ENCODE measurements at places on chromosomes 6 and 20. TPM values are rescaled to one million over a fixed set of nuclear protein-coding genes. Genes with fewer than 3 reads are reported as not detected.

DNA sequence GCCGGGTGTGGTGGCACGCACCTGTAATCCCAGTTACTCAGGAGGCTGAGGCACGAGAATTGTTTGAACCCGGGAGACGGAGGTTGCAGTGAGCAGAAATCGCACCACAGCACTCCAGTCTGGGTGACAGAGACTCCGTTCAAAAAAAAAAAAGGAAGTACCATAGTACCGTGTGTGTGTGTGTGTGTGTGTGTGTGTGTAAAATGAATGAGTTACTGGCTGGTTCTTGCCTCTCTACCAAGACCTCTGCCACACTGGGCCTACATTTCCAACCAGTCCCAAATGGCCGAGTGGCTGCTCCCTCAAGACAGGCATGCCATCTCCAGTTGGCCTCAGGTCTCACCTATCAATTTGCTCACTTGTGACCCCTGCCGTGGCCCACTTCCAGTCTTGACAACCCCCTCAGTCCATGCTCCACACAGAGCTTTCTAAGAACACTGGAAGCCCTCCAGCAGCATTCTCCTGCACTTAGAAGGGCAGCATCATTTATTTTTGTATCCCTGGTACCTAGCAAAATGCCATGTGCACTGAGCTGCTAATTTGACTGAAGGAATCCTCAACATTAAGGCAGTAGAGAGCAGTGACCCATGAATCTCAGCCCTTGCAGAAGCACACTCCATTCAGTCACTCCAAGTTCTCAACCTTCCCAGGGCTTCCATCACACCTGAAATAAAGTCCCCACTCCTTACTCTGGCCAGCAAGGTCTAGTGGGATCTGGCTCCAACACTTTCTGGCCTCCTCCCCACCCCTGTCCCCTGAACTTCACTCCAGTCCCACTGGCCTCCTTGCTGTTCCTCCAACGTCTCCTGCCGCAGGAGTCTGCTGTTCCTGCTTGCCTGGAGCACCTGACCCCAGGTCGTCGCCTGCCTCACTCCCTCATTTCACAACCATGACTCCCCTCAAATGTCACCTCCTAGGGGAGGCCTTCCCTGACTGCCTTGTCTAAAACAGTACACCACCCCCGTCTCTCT, 29.9 kb downstream of the COX4I2 start:
- peak overlapping the region; percentile 89 for H3K27ac ChIP-seq
- peaks cover 19% of the 10 kb centered on the region for H3K36me3 ChIP-seq
- H3K27me3 ChIP-seq, result no peaks in the 10 kb centered on the region
- H3K4me1 ChIP-seq, result peaks cover 30% of the 10 kb centered on the region
- H3K4me3 ChIP-seq, result no peak overlapping the region
- no peak for DNase-seq

GRCh38 chr20:50373674-50374286, 136.4 kb upstream of the PTPN1 start:
- DNase-seq, result no peak
- no peaks in the 10 kb centered on the region for H3K27me3 ChIP-seq

DNA sequence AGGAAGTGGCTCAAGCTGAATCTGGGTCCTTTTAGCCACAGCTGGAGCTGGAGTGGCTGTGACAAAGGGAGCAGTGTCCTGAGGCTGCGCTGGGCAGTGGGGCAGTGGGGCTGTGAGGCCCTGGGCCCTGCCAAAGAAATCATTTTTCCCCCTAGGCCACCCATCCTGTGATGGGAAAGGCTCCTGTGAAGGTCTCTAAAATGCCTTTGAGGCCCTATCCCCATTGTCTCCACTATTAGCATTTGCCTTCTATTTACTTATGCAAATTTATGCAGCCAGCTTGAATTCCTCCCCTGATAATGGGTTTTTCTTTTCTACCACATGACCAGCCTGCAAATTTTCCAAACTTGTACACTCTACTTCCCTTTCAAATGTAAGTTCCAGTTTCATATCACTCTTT, 539.2 kb downstream of the MEI4 start:
- DNase-seq, result no peak
- no peaks in the 10 kb centered on the region for H3K27me3 ChIP-seq
- H3K4me3 ChIP-seq, result no peak overlapping the region

DNA sequence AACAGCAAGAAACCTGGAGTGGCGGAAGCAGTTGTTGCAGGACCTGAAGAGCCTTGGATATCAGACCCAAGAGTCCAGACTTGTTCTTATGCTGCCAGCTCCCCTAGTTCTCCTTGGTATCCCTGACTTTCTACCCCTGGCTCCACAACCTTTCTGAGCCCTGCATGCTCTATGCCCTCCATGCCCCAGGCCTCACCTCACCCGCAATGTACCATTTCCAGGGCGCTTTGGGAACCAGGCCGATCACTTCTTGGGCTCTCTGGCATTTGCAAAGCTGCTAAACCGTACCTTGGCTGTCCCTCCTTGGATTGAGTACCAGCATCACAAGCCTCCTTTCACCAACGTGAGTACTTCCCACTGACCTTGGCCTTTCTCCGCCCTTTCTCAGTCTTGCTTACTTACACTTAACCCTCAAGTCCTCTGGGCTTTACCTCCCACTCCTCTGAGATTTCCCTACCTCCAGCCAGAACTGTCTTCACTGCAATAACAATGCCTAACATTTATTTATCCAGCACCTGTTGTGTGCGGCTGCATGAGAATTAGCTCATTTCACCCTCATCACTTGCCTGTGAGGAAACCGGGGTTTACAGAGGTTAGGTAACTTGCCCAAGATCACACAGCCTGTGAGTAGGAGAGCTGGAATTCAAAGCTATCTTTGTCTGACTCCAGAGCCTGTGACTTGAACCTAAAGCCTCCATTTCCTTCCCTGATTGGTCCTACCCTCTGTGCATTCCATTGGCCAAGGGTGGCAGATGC, 2.3 kb downstream of the POFUT1 start:
- peaks cover 26% of the 10 kb centered on the region for H3K4me1 ChIP-seq
- peaks cover 19% of the 10 kb centered on the region for H3K36me3 ChIP-seq
- no peaks in the 10 kb centered on the region for H3K27me3 ChIP-seq
- no peak overlapping the region for H3K27ac ChIP-seq

DNA sequence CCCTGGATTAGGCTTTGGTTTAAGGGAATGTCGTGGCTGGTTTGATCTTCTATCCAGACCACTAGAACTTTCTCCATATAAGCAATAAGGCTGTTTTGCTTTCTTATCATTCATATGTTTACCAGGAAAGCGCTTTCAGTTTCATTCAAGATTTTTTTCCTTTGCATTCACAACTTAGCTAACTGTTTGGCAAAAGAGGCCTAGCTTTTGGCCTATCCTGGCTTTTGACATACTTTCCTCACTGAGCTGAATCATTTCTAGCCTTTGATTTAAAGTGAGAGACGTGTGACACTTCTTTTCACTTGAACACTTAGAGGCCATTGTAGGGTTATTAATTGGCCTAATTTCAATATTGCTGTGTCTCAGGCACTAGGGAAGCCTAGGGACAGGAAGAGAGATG, 1.7 kb upstream of the FAM50B start:
- H3K4me1 ChIP-seq, result peaks cover 3% of the 10 kb centered on the region
- no peak for DNase-seq

GRCh38 chr20:50508171-50508755, 1.9 kb upstream of the PTPN1 start:
- H3K4me3 ChIP-seq, result no peak overlapping the region
- H3K4me1 ChIP-seq, result no peaks in the 10 kb centered on the region
- H3K27me3 ChIP-seq, result no peaks in the 10 kb centered on the region
- H3K36me3 ChIP-seq, result no peaks in the 10 kb centered on the region
- H3K27ac ChIP-seq, result no peak overlapping the region

DNA sequence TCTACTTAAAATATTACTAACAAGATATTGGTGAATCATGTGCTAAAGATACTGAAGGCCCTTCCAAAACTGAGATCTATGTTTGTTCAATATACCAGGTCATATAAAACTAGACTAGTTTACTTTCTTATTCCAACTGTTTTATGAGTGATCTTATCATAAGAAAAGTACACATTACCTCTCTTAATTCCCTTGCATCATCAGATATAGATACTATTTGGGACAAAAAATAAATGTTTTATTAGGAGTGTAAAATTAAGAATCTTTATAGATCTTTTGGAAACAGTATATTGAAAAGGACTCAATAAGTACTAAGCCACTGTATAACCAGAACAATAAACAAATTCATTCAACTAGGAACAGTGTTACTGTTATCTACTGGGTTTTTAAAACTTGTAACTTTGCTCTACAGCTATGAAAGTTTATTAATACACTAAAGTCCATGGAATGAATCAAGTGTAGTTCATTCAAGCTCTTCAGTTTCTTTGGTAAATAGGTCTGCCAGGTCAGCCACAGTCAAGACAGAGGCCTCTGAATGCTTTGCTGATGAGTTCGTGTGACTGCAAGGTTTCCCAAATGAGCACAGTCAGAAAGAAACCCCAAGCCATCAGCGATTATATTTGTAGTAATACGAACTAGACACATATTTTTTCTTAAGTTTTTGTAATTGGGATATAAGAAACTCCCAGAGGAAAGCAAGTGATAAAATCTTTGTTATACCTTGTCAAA, 71.8 kb upstream of the FBXO30 start:
- H3K27me3 ChIP-seq, result no peaks in the 10 kb centered on the region
- peaks cover 5% of the 10 kb centered on the region for H3K36me3 ChIP-seq
- H3K27ac ChIP-seq, result no peak overlapping the region
- no peak for DNase-seq

DNA sequence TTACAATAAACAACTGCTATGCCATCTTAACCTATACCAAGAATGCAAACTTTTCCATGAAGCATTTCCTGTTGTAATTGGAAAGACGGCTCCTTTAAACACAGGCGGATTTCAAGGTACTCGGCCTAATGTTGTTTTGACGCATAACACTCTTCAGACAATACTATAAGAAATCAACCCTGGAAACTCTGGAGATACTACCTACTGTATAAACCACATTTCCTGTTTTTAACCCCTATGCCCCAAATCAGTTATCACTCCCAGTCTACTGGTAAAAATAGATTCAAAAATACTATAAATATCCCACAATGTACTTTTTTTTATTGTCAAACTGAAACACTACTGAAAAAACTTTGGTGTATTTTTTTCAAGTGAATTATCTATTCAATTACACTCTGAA, 118.1 kb downstream of the IRF4 start:
- DNase-seq, result no peak
- no peaks in the 10 kb centered on the region for H3K4me1 ChIP-seq
- no peaks in the 10 kb centered on the region for H3K27me3 ChIP-seq
- no peak overlapping the region for H3K4me3 ChIP-seq

Gene SEL1L2
- total RNA-seq, result not detected
